ENCODE measurements at places on chromosomes 1 and 21.

DNA sequence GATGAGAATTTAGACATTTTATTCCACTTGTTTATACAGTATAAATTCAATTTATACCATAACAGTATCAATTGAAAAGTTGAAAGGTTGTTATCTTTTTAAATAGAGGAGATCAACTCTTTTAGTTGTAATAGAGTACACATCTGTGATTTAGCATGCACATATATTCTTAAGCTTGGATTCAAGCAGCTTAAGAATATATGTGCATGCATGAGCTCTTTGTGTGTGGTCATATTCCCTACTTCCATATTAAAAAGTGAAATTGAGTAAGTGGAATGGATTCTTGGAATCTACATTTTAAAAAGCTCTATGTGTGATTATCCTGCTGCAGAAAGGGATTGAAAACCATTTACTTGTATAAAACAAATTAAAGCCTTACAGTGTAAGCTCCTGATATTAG, 71.9 kb downstream of the SYCP1 start:
- no peak for DNase-seq

- DNase-seq: no peak
Observed at GRCh38 chr21:25359724-25360123, 247.6 kb downstream of the MRPL39 start.

DNA sequence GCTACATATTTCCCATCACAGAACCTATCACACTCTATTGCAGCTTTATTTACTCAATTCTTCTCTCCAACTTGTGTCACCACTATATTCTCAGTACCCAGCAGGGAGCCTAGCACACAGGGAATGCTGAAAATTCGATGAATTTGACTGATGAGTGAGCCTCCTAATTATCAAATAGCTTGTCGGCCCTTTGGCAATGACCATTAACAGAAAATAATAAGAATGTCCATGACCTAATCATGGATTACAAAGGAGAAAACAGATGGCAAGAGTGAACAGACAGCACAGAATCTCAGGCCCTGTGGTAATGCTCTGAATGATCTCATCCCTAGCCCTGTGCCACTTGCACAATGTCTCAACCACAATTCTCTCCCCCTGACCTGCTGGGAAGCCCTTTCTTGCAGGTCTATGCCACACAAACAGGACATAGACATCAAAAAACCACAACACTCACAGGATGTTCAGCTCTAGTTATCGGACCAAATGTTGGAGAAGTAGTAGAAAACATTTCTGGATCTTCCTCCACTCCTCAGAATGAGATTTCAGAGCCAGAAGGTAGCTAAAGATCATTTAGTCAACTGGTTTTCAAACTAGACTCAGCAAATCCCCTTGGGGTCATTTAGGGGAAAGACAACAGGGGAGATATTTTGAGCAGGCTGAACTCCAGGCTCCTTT, 68.4 kb downstream of the LUZP1 start:
- DNase-seq: no peak

GRCh38 chr1:193685986-193686385, 499.6 kb upstream of the B3GALT2 start:
- no peak for DNase-seq

DNA sequence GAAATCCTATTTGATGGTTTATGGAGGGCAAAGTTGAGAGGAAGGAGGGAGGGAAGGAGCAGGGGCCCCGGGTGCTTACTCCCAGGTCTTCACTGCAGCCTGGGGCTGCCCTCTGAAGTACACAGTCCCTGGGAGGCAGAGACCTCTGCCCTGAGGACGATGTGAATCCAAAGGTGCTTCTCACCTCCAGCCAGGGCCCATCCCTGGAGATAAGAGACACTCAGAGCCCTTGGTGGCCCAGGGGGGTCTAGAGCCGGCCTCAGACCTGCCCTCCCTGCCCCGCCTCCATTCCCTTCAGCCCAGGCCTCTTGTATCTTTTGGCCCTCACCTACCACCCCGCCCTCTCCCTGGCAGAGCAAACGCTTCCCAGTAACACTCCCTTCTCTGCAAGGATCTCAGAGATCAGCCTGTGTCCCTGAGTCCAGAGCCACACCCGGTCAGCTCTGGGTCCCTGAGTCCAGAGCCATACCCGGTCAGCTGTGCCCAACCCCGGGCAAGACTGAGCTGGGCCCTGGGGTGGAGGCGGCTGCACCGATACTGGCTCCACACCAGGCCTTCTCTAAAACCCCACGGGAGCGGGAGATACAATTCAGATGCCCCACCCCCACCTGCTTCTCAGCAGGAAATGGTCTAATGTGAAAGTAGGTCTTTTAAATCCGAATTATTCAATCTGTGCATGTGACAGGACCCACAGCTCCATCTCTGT, 3.6 kb upstream of the GNB1 start:
- DNase-seq: no peak

DNA sequence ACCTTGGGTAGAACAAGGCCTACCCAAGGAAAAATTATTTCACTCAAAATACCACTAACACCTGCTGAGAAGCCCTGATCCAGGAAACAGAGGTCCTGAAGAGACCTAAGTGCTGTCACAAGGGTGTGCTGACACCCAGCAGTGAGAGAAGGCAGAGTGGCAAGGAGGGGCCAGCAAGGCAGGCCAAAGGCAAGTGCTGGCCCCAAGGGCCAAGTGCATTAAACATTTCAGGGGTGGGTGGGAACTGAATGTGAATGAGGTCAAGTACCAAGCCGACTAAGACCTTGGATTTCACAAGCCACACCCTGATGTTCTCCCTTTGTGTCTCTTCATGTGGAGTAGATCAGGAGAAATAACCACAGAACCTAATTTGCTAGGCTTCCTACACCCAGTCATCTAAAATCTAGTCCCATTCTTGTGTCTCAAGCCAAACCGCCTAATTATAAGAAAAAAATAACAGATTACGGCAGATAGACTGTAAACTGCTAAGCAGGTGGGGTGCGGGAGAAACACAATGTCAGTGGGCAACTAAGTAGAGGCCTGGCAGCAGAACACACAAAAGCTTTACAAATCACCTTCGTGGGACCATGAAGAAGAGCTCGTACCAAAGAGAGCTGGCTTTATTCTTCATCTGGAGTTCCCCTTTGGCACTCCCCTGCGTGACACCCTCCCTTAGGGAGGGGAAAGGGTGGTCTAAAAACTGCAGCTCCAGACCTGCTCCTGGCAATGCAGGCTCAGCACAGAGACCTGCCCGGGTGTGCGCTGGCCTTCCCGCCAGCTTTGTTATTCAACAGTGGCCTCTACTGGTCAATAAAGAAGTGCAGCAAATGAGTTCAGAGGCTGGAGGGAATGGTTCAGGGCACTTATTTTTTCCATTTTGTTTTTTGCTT, 8.7 kb downstream of the UBE2G2 start:
- DNase-seq: peak; percentile 22

GRCh38 chr21:29299046-29299915, 559 bp downstream of the BACH1 start:
- DNase-seq: peak; percentile 44

- DNase-seq: no peak
Observed at GRCh38 chr1:226123212-226123560, 60.7 kb downstream of the H3-3A start.

- DNase-seq: no peak
Observed at GRCh38 chr1:188670837-188671236, 1806.8 kb downstream of the BRINP3 start.

GRCh38 chr1:198902655-198903054, 263.8 kb downstream of the PTPRC start:
- no peak for DNase-seq

DNA sequence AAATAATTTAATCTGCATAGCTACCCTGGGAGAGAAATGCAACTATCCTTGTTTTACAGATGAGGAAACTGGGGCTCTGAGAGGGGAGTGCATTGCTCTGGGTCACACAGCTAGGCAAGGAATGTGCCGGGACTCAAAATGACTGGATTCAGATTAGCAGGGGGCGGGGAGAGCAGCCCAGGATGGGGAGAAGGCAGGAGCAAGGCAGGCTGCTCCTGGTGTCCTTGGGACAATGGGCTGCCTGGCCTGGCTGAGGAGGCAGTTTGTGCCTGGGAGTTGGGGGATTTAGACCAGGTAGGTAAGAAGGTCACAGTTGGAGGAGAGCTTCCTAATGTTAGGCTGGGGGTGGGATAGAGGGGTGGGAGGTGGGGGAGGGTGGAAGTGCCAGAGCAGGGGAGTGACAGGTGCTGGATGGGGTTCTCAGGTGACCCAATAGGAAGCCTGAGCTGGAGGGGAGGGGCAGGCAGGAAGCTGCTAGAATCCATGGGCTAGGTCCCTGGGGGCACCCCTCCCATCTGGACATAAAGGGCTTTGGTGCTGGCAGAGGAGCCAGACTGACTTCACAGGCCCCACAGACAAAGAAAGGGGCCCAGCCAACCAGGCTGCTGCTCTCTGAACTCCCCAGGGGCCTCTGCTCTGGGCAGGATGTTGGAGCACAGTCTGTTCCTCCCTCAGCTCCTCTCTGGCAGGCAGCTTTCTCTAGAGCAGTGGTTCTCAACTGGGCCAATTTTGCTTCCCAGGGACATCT, 29.0 kb downstream of the TRIM62 start:
- DNase-seq: no peak

Measured in effector CD8-positive, alpha-beta T cell (primary cell).